ENCODE measurements at places on chromosomes 7 and 10.

DNA sequence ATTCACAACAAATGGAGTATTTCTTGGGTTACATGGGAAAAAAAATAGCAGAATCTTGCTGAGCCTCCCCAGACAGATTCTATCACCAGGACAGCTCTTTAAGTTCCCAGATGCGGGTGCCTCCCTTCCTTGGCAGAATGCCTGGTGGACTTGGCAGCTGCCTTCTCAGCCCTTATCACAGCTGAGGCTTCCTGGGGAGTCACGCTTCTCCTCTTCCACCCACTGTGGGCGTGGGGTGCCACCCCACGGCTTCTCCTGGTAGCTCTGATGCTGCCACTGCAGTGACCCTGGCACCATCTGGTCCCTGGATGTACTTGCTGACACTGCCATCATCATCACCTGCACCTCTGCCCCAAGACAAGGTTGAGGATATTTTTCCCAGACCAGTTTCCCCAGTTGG lies 16.2 kb upstream of the NME8 start:
- H3K27me3 ChIP-seq, result peaks cover 4% of the 10 kb centered on the region
- H3K4me1 ChIP-seq, result peaks cover 18% of the 10 kb centered on the region
- H3K36me3 ChIP-seq, result no peaks in the 10 kb centered on the region

DNA sequence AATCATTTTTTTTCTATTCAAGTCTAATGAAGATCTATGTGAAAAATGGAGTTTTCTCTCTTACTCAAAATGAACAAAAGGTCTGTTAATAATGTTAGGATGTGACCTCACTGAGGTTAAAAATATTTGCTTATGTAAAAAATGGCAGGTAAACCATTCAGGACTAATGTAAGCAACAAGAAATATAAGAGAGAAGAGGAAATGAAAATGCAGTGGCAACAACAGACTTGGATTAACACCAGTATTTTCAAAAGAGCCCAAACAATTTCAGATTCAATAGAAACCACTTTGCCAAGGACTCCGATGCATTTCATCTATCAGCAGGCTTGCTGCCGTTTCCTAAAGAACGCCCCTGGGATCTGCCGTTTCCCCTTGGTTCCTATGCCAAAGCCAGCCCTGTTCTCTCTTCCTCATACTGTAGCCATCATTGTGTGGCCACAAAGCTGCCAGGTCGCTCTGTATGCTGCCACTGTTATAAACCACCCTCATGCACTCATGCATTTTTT lies 66.4 kb downstream of the MTURN start:
- H3K4me1 ChIP-seq, result peaks cover 3% of the 10 kb centered on the region
- DNase-seq, result no peak

- no peaks in the 10 kb centered on the region for H3K27me3 ChIP-seq
- peaks cover 2% of the 10 kb centered on the region for H3K4me1 ChIP-seq
- no peak for DNase-seq
- no peaks in the 10 kb centered on the region for H3K36me3 ChIP-seq
- H3K27ac ChIP-seq, result no peak overlapping the region
These were observed 110.3 kb downstream of the GAD2 start for GRCh38 chr10:26326851-26327250.

DNA sequence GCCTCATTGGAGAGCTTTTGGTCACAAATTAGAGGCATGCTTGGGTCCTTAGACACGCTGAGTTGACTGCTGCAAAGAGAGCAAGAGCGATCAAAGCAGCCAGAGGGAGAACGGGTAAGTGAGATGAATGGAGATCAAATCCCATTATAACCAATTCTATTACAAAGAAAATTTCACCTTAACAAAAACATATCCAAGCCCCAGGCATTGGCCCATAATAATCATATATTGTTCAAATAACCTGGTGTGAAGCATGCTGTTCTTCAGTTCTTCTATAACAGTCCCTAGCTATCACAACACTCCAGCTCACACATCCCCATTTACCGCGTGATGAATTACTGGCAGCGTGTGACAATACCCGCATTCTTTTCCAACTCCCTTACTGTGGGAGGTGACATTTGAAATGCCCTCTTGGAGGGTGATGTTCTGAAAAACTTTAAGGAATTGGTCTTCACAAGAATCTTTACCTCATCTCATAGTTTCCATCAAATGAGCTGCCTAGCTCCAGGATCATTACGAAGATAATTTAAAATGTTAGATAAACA lies 156.1 kb upstream of the PLXNA4 start:
- H3K4me3 ChIP-seq, result no peak overlapping the region
- DNase-seq, result no peak
- peaks cover 18% of the 10 kb centered on the region for H3K27me3 ChIP-seq
- no peaks in the 10 kb centered on the region for H3K36me3 ChIP-seq

DNA sequence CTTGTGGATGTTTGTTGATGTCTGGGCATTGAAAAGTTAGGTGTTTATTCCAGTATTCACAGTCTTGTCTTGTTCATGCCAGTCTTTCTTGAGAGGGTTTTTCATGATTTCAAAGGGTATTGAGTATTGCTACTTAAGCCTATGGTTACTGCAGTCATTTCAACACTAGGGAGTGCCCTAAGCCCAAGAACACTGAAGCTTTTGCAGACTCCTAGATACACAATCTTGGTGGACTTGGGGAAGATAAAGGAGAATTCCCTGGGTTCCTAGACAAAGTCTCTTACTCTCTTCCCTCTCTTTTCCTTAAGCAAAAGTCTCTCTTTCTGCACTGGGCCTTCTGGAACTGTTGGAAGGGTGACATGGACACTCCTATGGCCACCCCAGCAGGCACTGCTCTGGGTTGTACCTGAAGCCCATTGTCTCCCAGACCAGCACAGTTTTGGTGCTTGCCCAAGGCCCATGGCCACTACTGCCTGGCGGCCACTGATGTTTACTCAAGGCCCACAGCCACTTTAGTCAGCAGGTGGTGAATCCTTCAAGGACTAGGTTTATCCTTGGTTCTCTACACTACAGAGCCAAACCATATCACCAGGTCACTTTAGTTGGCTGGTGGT lies 24.9 kb downstream of the SAMD9 start:
- no peak overlapping the region for H3K27ac ChIP-seq
- no peak for DNase-seq
- no peaks in the 10 kb centered on the region for H3K36me3 ChIP-seq
- no peaks in the 10 kb centered on the region for H3K4me1 ChIP-seq
- no peak overlapping the region for H3K4me3 ChIP-seq
- peaks cover 75% of the 10 kb centered on the region for H3K27me3 ChIP-seq

- H3K4me3 ChIP-seq, result peak overlapping the region; percentile 61
- no peaks in the 10 kb centered on the region for H3K36me3 ChIP-seq
- DNase-seq, result no peak
These were observed 219.6 kb downstream of the PHF14 start for GRCh38 chr7:11193131-11193867.

DNA sequence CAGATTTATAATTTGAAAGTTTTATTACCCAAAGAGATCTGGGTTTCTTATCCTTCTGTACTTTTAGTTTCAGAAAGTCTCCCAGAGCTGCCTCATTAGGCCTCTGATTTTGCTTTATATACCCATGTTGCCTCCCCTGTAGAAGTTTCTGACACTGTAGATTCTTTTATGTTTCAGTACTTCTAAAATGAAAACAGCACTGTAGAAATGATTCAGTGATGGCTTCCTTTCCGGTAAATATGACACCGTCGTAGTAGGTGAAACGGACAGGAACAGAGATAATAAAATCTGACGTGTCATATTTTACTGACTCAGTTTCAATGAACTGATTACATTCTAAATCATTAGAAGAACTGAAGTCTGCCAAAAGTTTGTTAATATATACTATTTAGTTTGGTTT lies 272.7 kb downstream of the TWIST1 start:
- peak overlapping the region; percentile 45 for H3K27ac ChIP-seq
- peaks cover 31% of the 10 kb centered on the region for H3K4me1 ChIP-seq
- H3K27me3 ChIP-seq, result no peaks in the 10 kb centered on the region
- no peak overlapping the region for H3K4me3 ChIP-seq
- peaks cover 1% of the 10 kb centered on the region for H3K36me3 ChIP-seq

- no peaks in the 10 kb centered on the region for H3K4me1 ChIP-seq
- peaks cover 31% of the 10 kb centered on the region for H3K36me3 ChIP-seq
- H3K27me3 ChIP-seq, result no peaks in the 10 kb centered on the region
- H3K27ac ChIP-seq, result no peak overlapping the region
- no peak overlapping the region for H3K4me3 ChIP-seq
These were observed 367.8 kb upstream of the GALNT17 start for GRCh38 chr7:70763961-70764691.

- H3K4me3 ChIP-seq, result no peak overlapping the region
- H3K27me3 ChIP-seq, result peaks cover 33% of the 10 kb centered on the region
- H3K4me1 ChIP-seq, result no peaks in the 10 kb centered on the region
- no peak overlapping the region for H3K27ac ChIP-seq
- H3K36me3 ChIP-seq, result no peaks in the 10 kb centered on the region
These were observed 184.5 kb upstream of the RNF32 start for GRCh38 chr7:156456032-156456431.

- peaks cover 36% of the 10 kb centered on the region for H3K27me3 ChIP-seq
- H3K27ac ChIP-seq, result no peak overlapping the region
- no peak for DNase-seq
- no peak overlapping the region for H3K4me3 ChIP-seq
- peaks cover 43% of the 10 kb centered on the region for H3K4me1 ChIP-seq
- no peaks in the 10 kb centered on the region for H3K36me3 ChIP-seq
These were observed 5.2 kb downstream of the SPOCK2 start for GRCh38 chr10:72082856-72083789.

DNA sequence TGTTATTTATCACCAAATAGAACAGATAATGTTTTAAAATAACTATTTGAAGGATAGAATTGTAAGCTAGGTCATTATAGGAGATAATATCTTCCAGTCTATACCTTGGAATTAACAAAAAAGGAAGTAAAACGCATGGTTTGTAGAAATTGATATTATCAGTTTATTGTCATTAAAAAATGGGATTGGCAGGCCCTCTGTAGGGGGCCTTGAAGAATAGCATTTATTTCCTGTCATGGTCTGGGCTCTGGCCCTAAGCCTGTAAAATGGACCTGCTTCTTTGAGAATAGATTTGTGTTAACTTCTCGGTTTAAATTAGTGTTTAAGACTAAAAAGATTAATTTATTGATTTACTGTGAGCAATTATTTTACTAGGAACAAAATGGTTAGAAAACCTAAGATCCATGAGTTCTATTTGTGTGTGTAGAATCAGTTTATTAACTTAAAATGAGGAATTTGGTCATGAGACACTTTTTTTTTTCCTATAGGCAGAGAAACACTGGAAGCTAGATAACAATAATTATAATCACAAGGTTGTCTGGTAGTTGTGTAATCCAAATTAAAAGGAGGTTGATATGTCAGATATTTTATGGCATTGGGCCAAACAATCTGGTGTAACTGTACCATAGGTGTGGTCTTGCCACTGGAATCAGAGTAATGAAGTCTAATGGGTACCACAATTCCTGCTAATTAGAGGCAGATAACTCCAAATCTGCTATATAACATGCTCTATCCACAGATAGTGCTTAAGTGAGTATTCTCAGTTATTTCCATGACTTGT lies 197.4 kb upstream of the FOXP2 start:
- H3K27ac ChIP-seq, result no peak overlapping the region
- H3K36me3 ChIP-seq, result no peaks in the 10 kb centered on the region
- H3K27me3 ChIP-seq, result no peaks in the 10 kb centered on the region
- no peaks in the 10 kb centered on the region for H3K4me1 ChIP-seq
- no peak for DNase-seq

- no peak for DNase-seq
- H3K27ac ChIP-seq, result no peak overlapping the region
- no peaks in the 10 kb centered on the region for H3K4me1 ChIP-seq
- H3K36me3 ChIP-seq, result peaks cover 6% of the 10 kb centered on the region
- H3K27me3 ChIP-seq, result no peaks in the 10 kb centered on the region
These were observed 38.9 kb upstream of the UBN2 start for GRCh38 chr7:139192014-139192706.

GRCh38 chr7:80464211-80464610 lies 47.7 kb downstream of the GNAT3 start:
- H3K4me1 ChIP-seq, result peaks cover 11% of the 10 kb centered on the region
- H3K27ac ChIP-seq, result no peak overlapping the region
- DNase-seq, result no peak
- H3K36me3 ChIP-seq, result no peaks in the 10 kb centered on the region
- no peak overlapping the region for H3K4me3 ChIP-seq
- no peaks in the 10 kb centered on the region for H3K27me3 ChIP-seq

- no peak within 1 kb of the TSS for H3K4me3 ChIP-seq
- peaks cover 5% of the 10 kb centered on the region for H3K4me1 ChIP-seq
- H3K27ac ChIP-seq, result no peak within 1 kb of the TSS
- no peak for DNase-seq
- H3K36me3 ChIP-seq, result no peaks in the 10 kb centered on the region
These were observed at the start of gene SRGN for GRCh38 chr10:69087590-69088470. TSS of gene SRGN (plus strand) at chr10:69088103. CDS start at chr10:69088158, 55 bp downstream.

- no peak overlapping the region for H3K27ac ChIP-seq
- H3K36me3 ChIP-seq, result no peaks in the 10 kb centered on the region
These were observed 44.8 kb downstream of the JAZF1 start for GRCh38 chr7:28135760-28136159.

DNA sequence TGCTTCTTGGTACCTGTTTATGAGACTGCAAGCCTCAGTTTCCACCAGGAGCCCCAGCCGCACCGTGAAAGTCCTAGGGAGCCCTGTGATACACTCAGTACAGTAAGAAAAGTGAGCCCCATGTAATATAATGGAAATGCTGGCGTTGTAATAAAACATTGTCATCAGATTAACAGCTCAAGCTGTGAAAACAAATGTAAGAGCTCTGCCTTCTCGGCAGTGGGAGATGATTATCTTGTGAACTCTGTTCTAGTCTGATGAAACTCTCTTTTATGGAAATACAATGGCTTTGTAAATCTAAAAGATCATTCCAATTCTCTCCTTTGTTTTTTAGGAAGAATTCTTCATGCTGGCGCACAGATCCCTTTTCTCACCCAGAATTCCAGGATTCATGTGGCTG lies 299.9 kb downstream of the ABCA13 start:
- H3K36me3 ChIP-seq, result no peaks in the 10 kb centered on the region
- H3K27ac ChIP-seq, result no peak overlapping the region
- H3K27me3 ChIP-seq, result peaks cover 4% of the 10 kb centered on the region
- no peak overlapping the region for H3K4me3 ChIP-seq
- peaks cover 12% of the 10 kb centered on the region for H3K4me1 ChIP-seq

- peaks cover 13% of the 10 kb centered on the region for H3K4me1 ChIP-seq
- no peaks in the 10 kb centered on the region for H3K27me3 ChIP-seq
- H3K36me3 ChIP-seq, result no peaks in the 10 kb centered on the region
- H3K4me3 ChIP-seq, result no peak overlapping the region
These were observed 202.4 kb upstream of the NEBL start for GRCh38 chr10:21099291-21100062.

Data from mesothelial cell of epicardium (in vitro differentiated cells).